Glutamatergic neuron (in vitro differentiated cells): ENCODE measurements at places on chromosomes 12 and 14. TPM values are rescaled to one million over a fixed set of nuclear protein-coding genes. Genes with fewer than 3 reads are reported as not detected.
A peak's percentile ranks its signal among the peaks of the same experiment; 100 is the strongest.

Gene DNM1L
- total RNA-seq: 167 TPM

- H3K27me3 ChIP-seq: no peaks in the 10 kb centered on the region
- peak overlapping the region; percentile 28 for H3K27ac ChIP-seq
- H3K4me1 ChIP-seq: peaks cover 17% of the 10 kb centered on the region
- H3K36me3 ChIP-seq: no peaks in the 10 kb centered on the region
- DNase-seq: no peak
- no peak overlapping the region for H3K4me3 ChIP-seq
Measured at GRCh38 chr12:75705749-75706711, 194.6 kb upstream of the KRR1 start.

GRCh38 chr12:100268835-100269564 lies 2.0 kb downstream of the SCYL2 start:
- H3K27ac ChIP-seq: no peak overlapping the region
- no peak for DNase-seq
- H3K4me3 ChIP-seq: peak overlapping the region; percentile 88
- peaks cover 4% of the 10 kb centered on the region for H3K27me3 ChIP-seq

DNA sequence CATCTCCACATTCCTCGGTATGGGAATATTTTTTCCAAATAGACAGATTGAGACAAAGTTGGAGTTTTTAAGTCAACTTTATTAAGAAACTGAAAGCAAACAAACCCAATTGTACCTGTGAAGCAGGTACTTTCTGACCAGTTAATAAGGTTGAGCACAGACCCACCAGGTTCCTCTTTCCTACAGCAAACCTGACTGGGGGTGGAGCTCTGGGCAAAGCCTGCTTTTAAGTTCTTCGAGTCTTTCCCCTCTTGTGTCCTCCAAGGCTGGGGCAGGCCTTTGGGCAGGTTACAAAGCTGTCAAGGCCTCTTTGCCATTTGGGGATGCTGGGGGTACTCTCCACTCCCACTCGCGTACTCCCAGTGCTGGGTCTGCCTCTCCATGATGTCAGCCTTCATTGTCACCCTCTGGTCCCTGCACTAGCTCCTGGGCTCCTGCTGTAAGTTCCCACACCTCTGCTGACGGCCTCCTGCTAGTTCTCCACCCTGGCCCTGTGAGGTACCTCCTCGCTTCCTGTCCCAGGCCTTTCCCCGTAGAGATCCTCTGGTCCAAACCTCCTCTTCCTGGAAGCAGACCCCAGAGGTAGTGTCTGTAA lies 3.2 kb downstream of the KCNH3 start:
- peaks cover 18% of the 10 kb centered on the region for H3K27me3 ChIP-seq
- no peak for DNase-seq
- H3K36me3 ChIP-seq: no peaks in the 10 kb centered on the region
- H3K27ac ChIP-seq: no peak overlapping the region
- H3K4me3 ChIP-seq: no peak overlapping the region

- peaks cover 2% of the 10 kb centered on the region for H3K27me3 ChIP-seq
- no peak overlapping the region for H3K27ac ChIP-seq
- peaks cover 4% of the 10 kb centered on the region for H3K4me1 ChIP-seq
- no peak overlapping the region for H3K4me3 ChIP-seq
- no peak for DNase-seq
Measured at GRCh38 chr12:14874882-14875281, 10.8 kb downstream of the MGP start.

Gene PROX2
- not detected for total RNA-seq

Gene TPH2
- total RNA-seq: 0.34 TPM

- no peak overlapping the region for H3K4me3 ChIP-seq
- peaks cover 2% of the 10 kb centered on the region for H3K27me3 ChIP-seq
- H3K36me3 ChIP-seq: no peaks in the 10 kb centered on the region
- no peak overlapping the region for H3K27ac ChIP-seq
- H3K4me1 ChIP-seq: peaks cover 24% of the 10 kb centered on the region
Measured at GRCh38 chr12:69619050-69619449, 8.3 kb upstream of the LRRC10 start.

Gene CALCOCO1
- 151 TPM for total RNA-seq

Gene KLRC2
- total RNA-seq: not detected

- no peak for DNase-seq
- H3K27me3 ChIP-seq: no peaks in the 10 kb centered on the region
- no peak overlapping the region for H3K4me3 ChIP-seq
- no peak overlapping the region for H3K27ac ChIP-seq
Measured at GRCh38 chr14:20427231-20428009, 8.5 kb downstream of the KLHL33 start.

- DNase-seq: peak; percentile 61
- H3K36me3 ChIP-seq: no peaks in the 10 kb centered on the region
- no peak overlapping the region for H3K27ac ChIP-seq
Measured at GRCh38 chr14:39469094-39469710, 37.0 kb upstream of the FBXO33 start.

- peaks cover 2% of the 10 kb centered on the region for H3K27me3 ChIP-seq
- no peaks in the 10 kb centered on the region for H3K36me3 ChIP-seq
- no peaks in the 10 kb centered on the region for H3K4me1 ChIP-seq
- H3K4me3 ChIP-seq: no peak overlapping the region
- H3K27ac ChIP-seq: no peak overlapping the region
Measured at GRCh38 chr14:64653900-64654245, 50.4 kb upstream of the PLEKHG3 start.

GRCh38 chr12:113422886-113423669 lies 898 bp downstream of the SDSL start:
- DNase-seq: no peak
- no peak overlapping the region for H3K27ac ChIP-seq
- H3K27me3 ChIP-seq: peaks cover 7% of the 10 kb centered on the region
- no peak overlapping the region for H3K4me3 ChIP-seq

DNA sequence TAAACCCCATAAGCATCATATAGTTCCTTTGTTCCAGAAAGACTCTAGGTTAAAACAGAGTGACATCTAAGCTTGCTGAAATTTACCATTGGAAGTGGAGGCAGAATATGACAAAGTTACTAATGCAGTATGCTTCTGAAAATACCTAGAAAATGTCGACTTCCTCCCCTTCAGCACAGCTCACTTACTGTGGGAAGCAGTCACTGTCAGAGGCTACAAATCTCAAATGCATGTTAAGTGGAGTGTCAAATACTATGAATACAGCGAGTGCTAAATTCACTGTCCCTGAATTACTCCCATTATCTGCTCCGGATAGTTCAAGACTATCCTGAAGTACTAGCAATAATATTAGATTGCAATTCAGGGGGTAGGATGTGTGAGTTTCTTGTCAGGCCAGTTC lies 1454.6 kb downstream of the AACS start:
- H3K36me3 ChIP-seq: no peaks in the 10 kb centered on the region
- H3K4me3 ChIP-seq: no peak overlapping the region
- H3K4me1 ChIP-seq: no peaks in the 10 kb centered on the region
- no peak for DNase-seq

GRCh38 chr12:89384050-89384758 lies 31.9 kb upstream of the DUSP6 start:
- H3K27ac ChIP-seq: no peak overlapping the region
- no peak overlapping the region for H3K4me3 ChIP-seq
- H3K4me1 ChIP-seq: peaks cover 13% of the 10 kb centered on the region
- no peak for DNase-seq

- DNase-seq: no peak
- H3K36me3 ChIP-seq: peaks cover 3% of the 10 kb centered on the region
- H3K27me3 ChIP-seq: peaks cover 8% of the 10 kb centered on the region
- peak overlapping the region; percentile 42 for H3K4me3 ChIP-seq
- peak overlapping the region; percentile 86 for H3K27ac ChIP-seq
- peaks cover 11% of the 10 kb centered on the region for H3K4me1 ChIP-seq
Measured at GRCh38 chr12:6538420-6539313, 4.3 kb downstream of the GAPDH start.

Gene GPRC5A
- not detected for total RNA-seq

DNA sequence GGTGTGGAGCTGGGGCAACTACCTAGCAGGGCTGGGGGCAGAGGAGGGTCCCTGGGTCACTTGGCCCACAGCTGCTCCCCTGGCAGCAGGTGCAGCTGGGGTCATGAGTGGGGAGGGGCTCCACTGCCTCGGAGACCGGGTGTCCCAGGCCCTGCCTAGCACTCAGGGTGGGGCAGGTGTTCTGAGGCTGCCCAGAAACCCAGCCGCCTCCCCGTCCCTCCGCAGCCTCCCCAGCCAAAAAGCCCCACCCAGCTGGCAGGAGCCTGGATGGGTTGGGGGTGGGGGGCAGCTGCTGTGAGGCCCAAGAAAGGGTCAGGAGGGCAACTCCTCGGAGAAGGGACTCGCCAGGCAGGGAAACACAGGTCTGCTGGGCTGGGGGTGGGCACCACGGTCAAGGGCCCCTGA lies 11.2 kb downstream of the AHNAK2 start:
- no peak overlapping the region for H3K4me3 ChIP-seq
- H3K27ac ChIP-seq: no peak overlapping the region
- no peaks in the 10 kb centered on the region for H3K36me3 ChIP-seq
- H3K4me1 ChIP-seq: peaks cover 5% of the 10 kb centered on the region
- H3K27me3 ChIP-seq: peaks cover 4% of the 10 kb centered on the region
- DNase-seq: peak; percentile 11

GRCh38 chr14:38175658-38176057 lies 32.0 kb upstream of the SSTR1 start:
- no peaks in the 10 kb centered on the region for H3K27me3 ChIP-seq
- no peak overlapping the region for H3K4me3 ChIP-seq
- H3K36me3 ChIP-seq: peaks cover 5% of the 10 kb centered on the region
- H3K4me1 ChIP-seq: no peaks in the 10 kb centered on the region
- no peak for DNase-seq
- no peak overlapping the region for H3K27ac ChIP-seq

Gene ARHGDIB
- not detected for total RNA-seq

Gene RAD9B
- 0.49 TPM for total RNA-seq

- peaks cover 3% of the 10 kb centered on the region for H3K27me3 ChIP-seq
- peak; percentile 60 for DNase-seq
- H3K27ac ChIP-seq: no peak overlapping the region
- H3K4me3 ChIP-seq: peak overlapping the region; percentile 93
- H3K4me1 ChIP-seq: peaks cover 9% of the 10 kb centered on the region
- H3K36me3 ChIP-seq: no peaks in the 10 kb centered on the region
Measured at GRCh38 chr12:30753233-30753632, 1.5 kb downstream of the CAPRIN2 start.

Gene MMP19
- not detected for total RNA-seq

DNA sequence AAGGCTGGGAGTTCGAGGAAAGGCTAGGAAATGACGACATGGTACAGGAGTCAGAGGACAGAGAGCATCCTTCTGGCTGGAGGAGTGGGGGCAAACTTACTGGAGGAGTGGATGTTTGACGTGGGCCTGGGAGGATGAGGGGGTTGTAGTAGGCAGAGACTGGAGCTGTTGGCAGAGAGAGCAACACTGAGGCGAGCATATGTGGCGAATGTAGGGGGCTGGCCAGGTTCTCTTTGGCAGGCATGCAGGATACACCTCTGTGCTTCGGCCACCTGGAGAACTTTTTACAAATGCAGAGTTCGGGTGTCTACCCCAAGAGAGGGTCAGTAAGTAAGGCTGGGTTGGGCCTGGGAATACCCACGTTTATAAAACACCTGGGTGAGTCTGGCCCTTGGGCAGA lies 385.7 kb downstream of the FUT8 start:
- H3K36me3 ChIP-seq: no peaks in the 10 kb centered on the region
- no peaks in the 10 kb centered on the region for H3K27me3 ChIP-seq
- H3K27ac ChIP-seq: no peak overlapping the region
- DNase-seq: no peak
- peaks cover 7% of the 10 kb centered on the region for H3K4me1 ChIP-seq
- no peak overlapping the region for H3K4me3 ChIP-seq
